ENCODE measurements at places on chromosomes 16 and 17.
A peak's percentile ranks its signal among the peaks of the same experiment; 100 is the strongest.

DNA sequence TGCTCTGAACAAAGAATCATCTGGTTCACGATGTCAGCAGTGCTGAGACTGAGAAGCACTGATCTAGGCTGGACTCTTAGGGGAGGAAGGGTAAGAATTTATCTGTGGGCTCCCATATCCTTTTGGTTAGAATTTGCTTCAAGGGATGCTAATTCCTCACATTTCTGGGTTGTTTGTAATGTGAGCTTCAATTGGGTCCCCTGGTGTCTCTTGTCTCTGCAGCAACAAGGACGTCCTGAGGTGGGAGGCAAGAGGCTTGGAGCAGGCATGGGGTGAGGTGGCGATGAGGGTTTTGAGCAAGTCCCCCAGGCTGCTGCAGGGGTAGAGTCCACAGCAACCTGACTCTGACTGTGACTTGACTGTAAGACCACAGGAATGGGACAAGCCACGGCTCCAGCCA, 213.8 kb upstream of the NLRP1 start:
- no peak for DNase-seq

- no peak for DNase-seq
Measured at GRCh38 chr17:51536627-51537026, 276.3 kb downstream of the UTP18 start.

DNA sequence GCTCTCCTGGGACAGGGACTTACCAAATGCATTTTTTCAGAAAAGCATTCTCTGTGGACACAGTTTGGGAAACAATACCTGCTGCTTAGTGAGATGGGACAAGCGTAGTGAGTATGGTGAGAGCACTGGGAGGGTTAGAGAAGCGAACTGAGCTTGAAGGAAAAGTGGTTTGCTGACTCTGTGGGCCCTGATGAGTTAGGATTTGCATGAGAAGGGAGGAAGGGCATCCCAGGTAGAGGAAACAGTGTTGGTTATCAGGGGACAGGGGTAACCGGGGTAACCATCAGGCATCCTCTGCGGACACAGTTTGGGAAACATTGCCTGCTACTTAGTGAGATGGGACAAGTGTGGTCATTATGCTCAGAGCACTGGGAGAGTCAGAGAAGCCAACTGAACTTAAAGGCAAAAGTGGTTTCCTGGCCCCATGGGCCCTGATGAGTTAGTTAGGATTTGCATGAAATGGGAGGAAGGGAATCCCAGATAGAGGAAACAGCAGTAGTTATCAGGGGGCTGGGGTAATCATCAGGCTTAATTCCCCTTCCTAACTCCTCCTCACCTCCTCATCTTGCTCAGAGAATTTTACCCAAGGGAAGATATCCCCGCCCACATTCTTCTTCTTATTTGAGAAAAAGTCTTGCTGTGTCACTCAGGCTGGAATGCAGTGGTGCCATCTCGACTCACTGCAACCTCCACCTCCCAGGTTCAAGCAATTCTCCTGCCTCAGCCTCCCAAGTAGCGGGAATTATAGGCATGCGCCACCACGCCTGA, 319.3 kb downstream of the RBFOX1 start:
- DNase-seq: no peak

GRCh38 chr17:48663134-48663924, 37.2 kb upstream of the HOXB9 start:
- DNase-seq: no peak

DNA sequence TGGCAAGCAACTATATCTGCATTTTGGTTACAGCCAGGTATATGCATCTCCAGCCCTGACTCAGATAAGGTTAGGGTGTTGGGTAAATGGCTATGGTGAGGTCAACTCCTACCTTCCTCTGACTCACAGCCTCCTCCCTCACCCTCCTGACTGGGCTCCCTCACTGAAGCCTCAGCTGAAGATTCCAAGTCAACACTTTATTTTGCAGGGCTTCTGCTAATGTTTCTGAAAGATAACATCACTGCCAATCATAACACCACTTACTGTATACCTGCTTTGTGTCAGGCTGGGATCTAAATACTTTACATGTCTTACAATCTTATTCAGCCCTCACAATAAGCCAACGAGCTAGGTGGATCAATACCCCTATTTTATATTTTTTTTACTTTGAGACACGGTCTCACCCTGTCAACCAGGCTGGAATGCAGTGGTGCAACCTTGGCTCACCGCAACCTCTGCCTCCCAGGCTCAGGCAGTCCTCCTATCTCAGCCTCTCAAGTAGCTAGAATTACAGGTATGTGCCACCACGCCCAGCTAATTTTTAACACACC, 47.8 kb upstream of the GCSH start:
- no peak for DNase-seq

DNA sequence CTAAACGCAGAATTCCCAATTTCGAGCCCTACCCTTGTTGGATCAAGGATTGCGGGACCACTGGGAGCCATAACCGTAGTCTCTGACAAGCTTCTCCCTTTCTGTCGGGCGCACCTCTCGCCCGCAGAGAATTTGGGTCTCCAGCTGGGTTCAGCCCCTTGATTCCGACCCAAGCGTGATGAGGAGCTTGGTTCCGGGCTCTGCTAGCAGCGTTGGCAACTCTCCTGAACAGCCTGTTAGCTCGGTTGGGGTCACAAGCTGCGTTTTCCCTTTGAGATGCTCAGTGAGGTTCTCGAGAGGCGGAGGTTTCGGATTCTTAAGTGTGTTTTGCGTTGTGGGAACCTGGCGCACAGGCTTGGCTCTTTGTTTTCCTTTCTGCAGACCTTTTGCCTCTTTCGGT, 655 bp downstream of the ATXN1L start:
- DNase-seq: no peak

- DNase-seq: peak; percentile 1
Measured at GRCh38 chr17:40555296-40556190, 9.7 kb downstream of the CCR7 start.

DNA sequence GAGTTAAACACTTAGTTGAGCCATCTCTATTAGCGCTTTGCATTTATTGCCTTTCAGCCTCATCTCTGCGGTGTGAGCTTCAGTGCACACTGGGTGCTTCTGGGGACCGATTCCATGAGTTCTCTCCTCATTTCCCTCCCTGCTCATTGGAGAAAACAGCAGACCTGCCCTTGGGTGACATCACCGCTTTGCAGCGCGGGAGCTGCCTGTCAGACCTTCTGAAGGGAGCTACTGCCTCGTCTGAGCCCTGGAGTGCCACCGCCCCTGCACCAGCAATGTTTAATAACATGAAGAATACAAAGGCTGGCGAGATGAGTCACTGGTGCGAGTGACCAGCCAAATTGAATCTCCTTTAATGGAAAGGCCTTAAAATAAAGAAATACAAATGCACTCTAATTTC, 30.2 kb upstream of the CPPED1 start:
- no peak for DNase-seq

GRCh38 chr16:78628461-78629045, 529.1 kb downstream of the WWOX start:
- DNase-seq: no peak

- DNase-seq: no peak
Measured at GRCh38 chr17:45756266-45756991, 27.7 kb upstream of the CRHR1 start.

GRCh38 chr16:56094231-56094630, 97.1 kb upstream of the GNAO1 start:
- no peak for DNase-seq

GRCh38 chr17:8820311-8821010, 21.3 kb upstream of the MFSD6L start:
- DNase-seq: no peak

GRCh38 chr17:58172369-58173071, 5.7 kb downstream of the OR4D2 start:
- peak; percentile 22 for DNase-seq

GRCh38 chr16:80583466-80583865, 42.7 kb downstream of the DYNLRB2 start:
- DNase-seq: peak; percentile 49

DNA sequence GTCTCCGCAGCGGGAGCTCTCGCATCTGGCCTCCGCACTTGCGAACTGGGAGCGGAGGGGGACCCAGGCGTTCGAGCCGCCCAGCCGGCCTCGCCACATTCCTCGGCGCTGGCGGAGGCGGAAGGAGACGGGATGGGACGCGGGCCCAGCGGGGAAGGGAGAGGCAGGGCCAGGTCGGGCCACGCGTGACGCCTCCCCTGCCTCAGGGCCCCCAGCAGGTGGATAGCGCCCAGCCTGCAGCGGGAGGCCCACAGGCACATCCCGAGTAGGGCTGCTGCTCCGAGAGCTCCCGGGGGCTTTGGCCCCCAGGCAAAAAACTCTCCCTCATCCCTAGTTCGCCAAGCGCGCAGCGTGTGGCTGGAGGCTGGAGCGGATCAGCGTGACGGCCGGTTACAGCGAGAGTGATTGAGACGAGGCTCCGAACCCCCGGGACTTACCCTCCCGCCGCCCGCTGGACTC, 800 bp downstream of the PLEKHH3 start:
- no peak for DNase-seq

GRCh38 chr16:81618661-81619060, 160.4 kb upstream of the PLCG2 start:
- no peak for DNase-seq

GRCh38 chr16:64983963-64984362, 137.9 kb downstream of the CDH11 start:
- no peak for DNase-seq

DNA sequence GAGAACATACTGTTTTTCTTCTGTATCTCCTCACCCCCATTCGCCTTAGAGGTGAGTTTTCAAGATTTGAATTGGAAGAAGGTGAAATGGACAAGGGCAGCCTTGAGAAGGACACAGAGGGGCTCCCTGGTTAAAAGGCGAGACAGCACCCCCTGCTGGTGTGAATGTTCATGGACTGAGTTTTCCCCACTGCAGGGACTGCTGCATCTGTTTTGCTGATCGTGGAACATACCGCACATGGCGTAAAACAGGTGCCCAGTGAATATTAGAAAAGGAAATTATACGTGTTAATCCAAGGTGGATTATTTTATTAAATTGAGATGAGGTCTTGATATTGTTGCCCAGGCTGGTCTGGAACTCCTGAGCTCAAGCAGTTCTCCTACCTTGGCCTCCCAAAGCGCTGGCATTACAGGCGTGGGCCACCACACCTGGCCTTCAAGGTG, 54.5 kb downstream of the NDE1 start:
- peak; percentile 75 for DNase-seq

DNA sequence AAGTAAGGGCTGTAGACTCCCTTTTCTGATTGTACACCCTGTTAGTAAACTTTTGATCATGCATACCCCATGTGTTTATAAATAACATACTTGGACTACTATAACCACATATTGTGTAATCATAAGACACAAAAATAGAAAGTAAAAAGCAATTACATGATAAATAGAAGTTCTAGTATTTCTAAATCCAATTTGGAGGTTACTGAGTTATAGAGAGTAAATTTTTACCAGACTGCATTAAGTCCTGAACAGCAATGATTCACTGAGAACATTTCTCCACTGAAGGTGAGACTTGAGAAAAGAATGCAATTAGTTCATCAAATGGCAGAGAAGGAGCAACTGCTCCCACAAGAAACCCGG, 7.7 kb upstream of the TBKBP1 start:
- DNase-seq: no peak

DNA sequence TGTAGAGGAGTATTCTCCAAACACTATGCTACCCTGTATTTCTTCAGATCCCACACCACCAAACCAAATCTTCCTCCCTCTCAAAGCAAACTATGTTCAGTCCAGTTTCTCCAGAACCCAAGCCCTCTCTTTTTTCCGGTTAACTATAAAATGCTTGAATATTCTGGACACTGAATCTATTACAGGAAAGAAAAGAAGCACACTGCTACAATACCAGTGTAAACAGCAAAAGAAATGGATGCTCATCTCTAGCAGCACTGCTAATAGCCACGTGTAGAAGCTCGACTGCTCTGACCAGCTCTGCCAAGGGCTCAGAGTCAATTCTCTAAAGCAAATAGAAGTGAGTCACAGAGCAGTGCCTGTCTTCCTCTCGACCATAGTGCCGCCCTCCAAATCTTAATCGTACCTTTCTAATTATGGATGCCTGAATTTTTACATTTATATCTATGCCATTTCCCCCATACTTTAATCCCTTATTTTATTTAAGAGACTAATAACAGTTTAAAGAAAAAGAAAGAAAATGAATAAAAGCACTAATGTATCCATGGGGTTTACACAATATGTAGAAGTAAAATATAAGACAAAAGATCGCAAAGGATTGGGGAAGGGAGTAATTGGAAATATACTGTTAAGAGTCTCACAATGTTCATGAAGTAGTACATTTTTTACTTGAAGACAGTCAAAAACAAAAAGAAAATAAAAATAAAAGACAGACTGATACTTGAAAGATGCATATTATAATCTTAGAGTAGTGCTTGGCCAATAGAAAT, 154.5 kb downstream of the PARN start:
- DNase-seq: no peak

DNA sequence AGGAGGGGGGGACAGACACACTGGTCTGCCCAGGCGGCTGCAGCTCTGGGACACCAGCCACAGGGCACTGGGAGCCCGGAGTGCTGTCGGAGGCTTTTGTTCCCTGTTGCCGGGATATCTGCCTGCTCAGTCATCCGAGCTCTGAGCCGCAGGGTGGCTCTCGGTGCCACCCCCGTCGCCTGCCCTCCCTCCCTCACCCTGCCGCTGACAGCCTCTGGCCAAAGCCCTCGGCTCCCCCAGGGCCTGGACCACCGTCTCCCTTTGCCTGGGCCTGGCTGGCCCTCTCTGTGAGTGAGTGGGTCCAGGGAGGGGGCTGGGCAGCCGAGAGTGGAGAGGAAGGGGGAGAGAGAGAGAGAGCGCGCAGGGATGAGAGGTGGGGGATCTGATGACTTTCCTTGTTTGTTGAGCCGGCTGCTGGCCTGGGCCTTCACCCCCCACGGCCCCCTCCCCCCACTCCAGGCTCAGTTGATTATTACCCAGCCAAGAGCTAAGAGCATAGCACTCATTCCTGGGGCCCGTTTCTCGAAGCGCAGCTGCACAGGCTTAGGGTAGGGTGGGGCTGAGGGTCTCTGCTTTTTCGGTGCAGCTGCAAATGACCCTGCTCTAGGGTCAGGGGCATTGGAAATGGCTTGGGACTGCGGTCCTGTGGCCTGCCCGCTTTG, 2.7 kb downstream of the FOXJ1 start:
- DNase-seq: no peak

DNA sequence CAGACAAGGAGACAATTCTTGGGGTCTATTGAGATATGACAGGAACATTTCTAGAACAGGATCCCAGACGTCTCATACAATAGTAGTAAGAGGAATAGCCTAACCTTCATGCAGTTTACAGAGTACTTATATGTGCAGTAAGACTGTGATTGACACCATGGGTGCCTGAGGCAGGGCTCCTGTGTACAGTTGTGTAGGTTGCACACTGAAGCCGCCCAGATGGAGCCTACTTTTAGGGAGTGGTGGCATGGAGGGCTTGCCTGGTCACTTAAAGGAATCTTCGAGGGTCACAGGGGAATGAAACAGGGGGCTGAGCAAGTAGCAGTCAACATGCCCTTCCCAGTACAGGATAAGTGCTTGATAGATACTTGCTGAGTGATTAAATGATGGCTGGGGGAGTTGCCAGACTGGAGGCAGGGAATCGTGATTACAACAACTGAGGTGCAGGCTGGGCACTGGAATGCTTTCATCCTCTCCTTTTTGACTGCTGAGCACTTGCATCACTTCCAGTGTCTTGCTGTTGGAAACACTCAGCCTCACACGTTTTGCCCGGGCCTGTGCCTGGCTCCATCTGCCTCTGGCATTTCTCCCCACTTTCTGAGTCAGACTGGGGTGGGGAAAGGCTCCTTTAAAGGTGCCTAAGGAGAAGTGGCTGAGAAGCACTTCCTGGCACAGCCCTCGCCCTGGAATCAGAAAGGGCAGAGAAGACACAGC, 71.0 kb downstream of the COPRS start:
- no peak for DNase-seq

- no peak for DNase-seq
Measured at GRCh38 chr16:72878301-72879269, 169.3 kb downstream of the ZFHX3 start.

- no peak for DNase-seq
Measured at GRCh38 chr16:60852635-60853034, 1183.6 kb downstream of the CDH8 start.

Measured in stimulated activated CD4-positive, alpha-beta T cell treated with anti-CD3 and anti-CD28 coated beads, Interleukin-2, amount 100 ng/mL, for 48 hours (primary cell).